ENCODE measurements at places on chromosomes 11 and 22.

DNA sequence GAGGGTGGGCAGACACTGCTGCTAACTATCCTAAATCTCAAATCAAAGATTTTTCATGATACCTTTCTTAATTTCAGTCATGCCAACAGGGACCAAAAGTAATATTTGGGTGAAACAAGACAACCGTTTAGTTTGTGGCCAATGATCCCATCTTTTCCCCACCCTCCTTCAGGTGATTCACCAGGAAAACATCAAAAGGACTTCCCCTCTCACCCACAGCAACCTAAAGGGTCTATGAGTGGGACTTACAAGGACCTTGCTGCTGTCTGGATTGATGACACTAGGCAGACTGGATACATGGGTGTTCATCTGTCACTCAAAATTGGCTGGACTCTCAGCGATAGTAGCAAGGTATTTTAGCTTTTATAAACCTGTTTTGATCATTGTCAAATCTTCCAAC is 62.0 kb upstream of the ZC3H12C start:
- DNase-seq = no peak

- DNase-seq = peak; percentile 61
Measured at GRCh38 chr22:37898441-37899181, 7.5 kb upstream of the MICALL1 start.

DNA sequence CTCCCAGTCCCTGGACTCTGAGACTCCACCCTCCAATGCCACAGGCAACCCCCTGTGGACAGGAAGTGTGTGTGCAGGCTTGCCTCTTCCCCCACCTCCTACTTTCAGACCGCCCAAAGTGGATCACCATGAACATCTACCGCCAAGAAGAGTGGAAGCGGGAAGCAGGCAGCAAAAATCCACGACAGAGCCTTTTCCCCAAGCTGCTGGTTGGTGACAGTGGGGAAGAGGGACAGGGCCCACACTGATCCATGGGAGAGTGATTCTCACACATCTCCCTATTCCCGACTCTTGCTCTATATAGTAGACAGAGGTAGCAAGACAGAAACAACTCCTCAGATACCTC is 53.4 kb upstream of the SPATA19 start:
- no peak for DNase-seq

DNA sequence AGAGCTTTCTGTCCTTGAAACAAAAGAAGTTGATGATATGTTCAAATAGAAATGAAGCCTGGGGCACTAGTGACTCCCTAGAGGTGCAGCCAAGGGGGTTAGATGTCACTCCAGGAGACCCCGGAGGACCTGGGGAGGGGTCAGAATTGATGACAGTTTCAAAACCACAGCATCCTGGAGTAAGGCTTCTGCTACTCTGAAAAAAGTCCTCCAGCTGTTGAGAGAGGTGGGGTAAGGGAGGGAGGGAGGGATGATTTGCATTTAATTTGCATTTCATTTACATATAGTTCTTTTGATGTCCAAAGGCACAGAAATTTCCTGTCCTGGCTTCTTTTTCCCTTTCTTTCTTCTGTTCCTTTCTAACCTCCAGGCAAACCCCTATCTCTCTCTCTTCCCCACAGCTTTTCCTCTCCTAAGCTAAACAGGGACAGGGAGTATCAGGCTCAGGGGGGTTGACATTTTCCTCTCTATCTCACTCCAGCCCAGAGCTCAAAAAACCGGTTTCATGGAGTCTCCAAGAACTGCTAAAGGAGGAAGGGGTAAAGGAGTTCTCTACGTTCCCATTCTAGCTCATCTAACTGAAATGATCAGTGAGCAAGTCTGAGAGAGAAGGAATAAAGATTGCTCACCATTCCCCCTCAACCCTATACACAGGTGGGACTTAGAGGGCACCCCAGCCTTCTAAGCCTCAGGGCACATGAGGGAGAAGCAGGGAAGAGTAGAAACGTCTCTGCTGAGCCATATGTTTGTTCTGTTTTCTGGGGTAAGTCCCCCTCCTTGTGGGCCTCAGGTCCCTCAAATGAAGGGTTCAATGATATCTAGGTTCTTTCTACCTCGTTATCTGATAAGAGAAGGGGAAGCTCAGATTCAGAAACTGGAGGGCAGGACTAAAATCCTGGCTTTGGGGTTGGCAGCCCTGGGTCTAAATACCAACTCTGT is 3.5 kb upstream of the POU2F3 start:
- DNase-seq = peak; percentile 55

- DNase-seq = no peak
Measured at GRCh38 chr11:42049186-42049585, 589.7 kb upstream of the LRRC4C start.

Data from RWPE1 (cell line).